ENCODE measurements at places on chromosomes 7 and 10. TPM values are rescaled to one million over a fixed set of nuclear protein-coding genes. Genes with fewer than 3 reads are reported as not detected.

The LRIT1 gene
- total RNA-seq = not detected

GRCh38 chr10:117746541-117747448 lies 204.2 kb downstream of the EMX2 start:
- no peak overlapping the region for H3K4me3 ChIP-seq
- no peak overlapping the region for H3K27ac ChIP-seq
- H3K27me3 ChIP-seq = no peaks in the 10 kb centered on the region
- H3K36me3 ChIP-seq = no peaks in the 10 kb centered on the region
- H3K4me1 ChIP-seq = no peaks in the 10 kb centered on the region
- DNase-seq = no peak

- no peaks in the 10 kb centered on the region for H3K27me3 ChIP-seq
- no peak overlapping the region for H3K4me3 ChIP-seq
- no peak for DNase-seq
- no peaks in the 10 kb centered on the region for H3K4me1 ChIP-seq
- H3K27ac ChIP-seq = no peak overlapping the region
Measured at GRCh38 chr7:112994656-112995055, 92.0 kb downstream of the GPR85 start.

The SH2D4B gene
- 0.11 TPM for total RNA-seq

The SFR1 gene
- 13.6 TPM for total RNA-seq

DNA sequence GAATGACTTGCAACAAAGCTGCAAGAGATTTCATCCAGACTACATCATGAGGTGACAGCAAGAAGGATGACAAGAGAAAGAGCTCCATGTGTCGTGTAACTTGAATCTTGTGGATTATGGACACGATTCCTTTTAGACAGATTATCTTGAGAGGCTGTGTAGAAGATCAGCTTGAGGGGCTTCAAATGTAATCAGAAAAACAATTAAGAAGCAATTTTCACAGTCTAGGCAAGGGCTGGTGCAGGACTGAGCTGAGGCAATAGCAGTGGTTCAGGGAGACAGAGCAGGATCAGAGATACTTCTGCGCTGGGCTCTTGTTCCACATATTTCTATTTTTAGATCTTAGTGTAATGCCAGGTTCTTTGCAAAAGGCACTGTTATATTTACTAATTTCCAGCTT lies 253.0 kb upstream of the COBL start:
- no peak for DNase-seq
- H3K4me1 ChIP-seq = no peaks in the 10 kb centered on the region
- no peak overlapping the region for H3K27ac ChIP-seq
- no peaks in the 10 kb centered on the region for H3K36me3 ChIP-seq
- no peaks in the 10 kb centered on the region for H3K27me3 ChIP-seq
- H3K4me3 ChIP-seq = no peak overlapping the region

GRCh38 chr10:18607503-18608378 lies 43.6 kb downstream of the NSUN6 start:
- no peak overlapping the region for H3K4me3 ChIP-seq
- no peaks in the 10 kb centered on the region for H3K36me3 ChIP-seq
- H3K27me3 ChIP-seq = no peaks in the 10 kb centered on the region

The C10orf53 gene
- total RNA-seq = not detected

The OPN1SW gene
- not detected for total RNA-seq

DNA sequence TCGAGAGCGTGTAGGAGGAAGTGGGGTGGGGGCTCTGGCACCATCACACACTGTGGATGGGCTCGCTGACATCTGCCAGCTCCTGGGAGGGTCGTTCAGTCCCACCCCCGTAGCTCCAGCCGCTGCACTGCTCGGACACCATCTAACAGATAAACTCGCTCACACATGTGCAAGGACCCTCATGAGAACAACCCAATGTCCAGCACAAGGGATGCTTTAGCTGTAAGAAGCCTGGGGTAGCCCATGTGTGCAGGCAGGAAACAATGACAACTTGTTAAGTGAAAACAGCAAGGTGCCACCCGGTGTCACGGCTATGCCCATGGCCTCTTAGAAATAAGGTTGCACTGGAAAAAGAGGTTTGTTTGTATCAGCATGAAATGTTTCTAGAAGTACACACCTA lies 14.1 kb downstream of the OGDHL start:
- no peak for DNase-seq
- H3K27ac ChIP-seq = no peak overlapping the region
- H3K36me3 ChIP-seq = no peaks in the 10 kb centered on the region
- no peaks in the 10 kb centered on the region for H3K4me1 ChIP-seq
- H3K4me3 ChIP-seq = no peak overlapping the region

- peaks cover 4% of the 10 kb centered on the region for H3K27me3 ChIP-seq
- H3K27ac ChIP-seq = no peak overlapping the region
- H3K4me3 ChIP-seq = no peak overlapping the region
- H3K4me1 ChIP-seq = no peaks in the 10 kb centered on the region
- DNase-seq = no peak
Measured at GRCh38 chr7:2499719-2500430, 19.7 kb upstream of the LFNG start.

The OR9A4 gene
- total RNA-seq = not detected

The ADCYAP1R1 gene
- total RNA-seq = not detected

GRCh38 chr7:130922206-130923112 lies 188.5 kb upstream of the KLF14 start:
- no peak for DNase-seq
- H3K27ac ChIP-seq = no peak overlapping the region
- H3K36me3 ChIP-seq = no peaks in the 10 kb centered on the region
- H3K4me1 ChIP-seq = peaks cover 57% of the 10 kb centered on the region
- no peaks in the 10 kb centered on the region for H3K27me3 ChIP-seq

DNA sequence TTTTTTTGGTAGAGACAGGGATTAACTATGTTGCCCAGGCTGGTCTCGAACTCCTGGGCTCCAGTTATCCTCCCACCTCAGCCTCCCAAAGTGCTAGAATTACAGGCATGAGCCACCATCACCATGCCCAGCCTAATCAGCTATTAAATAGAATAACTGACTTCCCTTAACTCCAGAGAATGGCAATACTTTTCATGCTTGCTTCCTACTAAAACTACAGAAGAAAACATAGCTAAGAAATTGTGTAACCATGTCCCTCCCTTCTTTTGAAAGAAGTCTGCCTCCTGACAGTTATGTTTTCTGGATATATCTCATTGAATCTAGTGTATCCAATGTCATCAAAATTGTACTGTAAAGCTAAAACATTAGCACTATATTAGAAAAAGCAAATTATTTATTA lies 95.6 kb downstream of the KMT2C start:
- DNase-seq = no peak
- H3K27ac ChIP-seq = no peak overlapping the region
- H3K4me3 ChIP-seq = no peak overlapping the region

DNA sequence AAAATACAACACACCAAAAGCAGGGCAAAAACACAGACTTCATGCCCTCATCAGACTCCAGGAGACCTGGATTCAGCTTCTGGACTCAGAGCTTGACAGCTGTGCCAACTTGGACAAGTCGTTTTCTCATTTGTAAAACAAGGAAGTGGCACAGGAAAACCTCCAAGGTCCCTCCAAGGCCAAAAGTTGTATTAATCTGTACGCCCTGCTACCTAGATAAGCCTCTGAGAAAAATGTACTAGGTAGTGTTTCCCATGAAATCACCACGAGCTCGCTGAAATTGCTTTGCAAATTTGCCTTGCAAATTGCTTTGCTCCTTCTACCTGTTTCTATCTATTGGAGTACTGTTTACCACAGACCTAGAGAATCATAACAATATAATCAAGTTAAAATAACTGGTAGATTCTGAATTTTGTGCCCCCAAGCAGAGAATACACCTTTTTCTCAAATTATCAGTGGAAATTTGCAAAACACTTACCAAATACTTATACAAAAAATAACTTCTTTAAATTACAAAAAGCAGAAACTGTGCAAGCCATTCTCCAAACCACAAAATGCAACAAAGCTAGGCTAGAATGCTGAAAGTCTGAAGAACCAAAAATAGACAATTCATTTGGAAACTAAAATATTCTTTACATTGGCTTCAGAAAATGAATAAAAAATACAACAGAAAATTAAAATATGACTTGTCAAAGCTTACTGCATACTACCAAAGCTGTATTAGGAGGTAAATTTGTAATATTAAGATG lies 158.1 kb upstream of the CHST15 start:
- H3K27me3 ChIP-seq = no peaks in the 10 kb centered on the region
- DNase-seq = no peak
- H3K27ac ChIP-seq = no peak overlapping the region
- H3K4me3 ChIP-seq = no peak overlapping the region
- H3K36me3 ChIP-seq = no peaks in the 10 kb centered on the region
- no peaks in the 10 kb centered on the region for H3K4me1 ChIP-seq

Measured in CD8-positive, alpha-beta memory T cell (primary cell).